ENCODE measurements at places on chromosomes 11 and 22. TPM values are rescaled to one million over a fixed set of nuclear protein-coding genes. Genes with fewer than 3 reads are reported as not detected.

The CCDC188 gene
- total RNA-seq, result 4.9 TPM

The EED gene
- total RNA-seq, result 10.2 TPM

The DEPDC7 gene
- under 0.01 TPM for total RNA-seq

The SRSF8 gene
- total RNA-seq, result 21.5 TPM

The SEZ6L gene
- not detected for total RNA-seq

The OR10A2 gene
- not detected for total RNA-seq

The RAG1 gene
- 1.0 TPM for total RNA-seq

The SNX15 gene
- 10.1 TPM for total RNA-seq

DNA sequence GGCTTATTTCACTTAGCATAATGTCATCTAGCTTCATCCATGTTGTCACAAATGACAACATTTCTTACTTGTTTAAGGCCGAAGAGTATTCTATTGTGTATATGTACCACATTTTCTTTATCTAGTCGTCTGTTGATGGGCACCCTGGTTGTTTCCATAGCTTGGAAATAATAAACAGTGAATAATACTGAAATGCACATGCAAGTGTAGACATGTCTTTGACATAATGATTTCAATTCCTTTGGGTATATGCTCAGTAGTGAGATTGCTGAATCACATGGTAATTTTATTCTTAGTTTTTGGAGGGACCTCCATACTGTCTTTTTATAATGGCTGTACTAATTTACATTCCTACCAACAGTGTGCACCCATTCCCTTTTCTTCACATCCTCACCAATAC lies 508.0 kb downstream of the NELL1 start:
- no peak for DNase-seq

GRCh38 chr11:121672630-121673487 lies 220.1 kb upstream of the SORL1-AS1 start:
- no peak for DNase-seq

GRCh38 chr11:29017941-29018340 lies 909.8 kb downstream of the METTL15 start:
- no peak for DNase-seq

- peak; percentile 21 for DNase-seq
Observed at GRCh38 chr11:66002648-66003225, 434 bp downstream of the BANF1 start.

DNA sequence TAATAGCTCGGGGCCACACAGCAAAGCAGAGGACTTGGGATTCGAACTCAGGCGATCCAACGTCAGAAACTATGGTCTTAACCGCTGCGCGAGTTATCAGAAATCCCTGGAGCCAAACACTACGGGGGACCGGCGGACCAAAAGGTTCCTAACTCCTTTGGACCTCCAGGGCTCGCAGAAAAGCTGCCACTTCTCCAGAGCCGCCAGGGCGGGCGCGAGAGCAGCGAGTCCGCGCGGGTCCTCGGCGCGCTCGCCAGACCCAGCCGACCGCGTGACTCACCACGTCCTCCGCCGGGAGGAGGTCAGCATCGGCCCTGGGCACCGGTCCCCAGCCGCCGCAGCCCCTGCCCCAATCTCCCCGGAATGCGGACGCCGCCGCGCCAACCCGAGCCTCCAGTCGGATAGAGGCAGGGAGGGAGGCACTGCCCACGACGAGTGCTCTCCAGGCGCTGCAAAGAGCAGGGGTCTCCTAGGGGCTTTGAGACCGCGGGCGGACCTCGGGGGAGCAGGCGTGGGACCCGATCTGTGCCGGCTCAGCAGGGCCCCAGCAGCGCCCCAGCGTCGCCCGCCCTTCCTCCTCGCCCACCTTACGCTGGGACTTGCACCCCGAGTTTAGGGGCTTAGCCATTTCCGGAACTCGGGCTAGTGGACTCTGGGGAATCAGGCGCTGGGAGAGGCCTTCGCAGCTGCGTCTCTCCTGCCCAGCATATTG lies 6.2 kb upstream of the ALX4 start:
- peak; percentile 33 for DNase-seq

GRCh38 chr22:47355776-47356510 lies 593.5 kb downstream of the TBC1D22A start:
- DNase-seq, result no peak

DNA sequence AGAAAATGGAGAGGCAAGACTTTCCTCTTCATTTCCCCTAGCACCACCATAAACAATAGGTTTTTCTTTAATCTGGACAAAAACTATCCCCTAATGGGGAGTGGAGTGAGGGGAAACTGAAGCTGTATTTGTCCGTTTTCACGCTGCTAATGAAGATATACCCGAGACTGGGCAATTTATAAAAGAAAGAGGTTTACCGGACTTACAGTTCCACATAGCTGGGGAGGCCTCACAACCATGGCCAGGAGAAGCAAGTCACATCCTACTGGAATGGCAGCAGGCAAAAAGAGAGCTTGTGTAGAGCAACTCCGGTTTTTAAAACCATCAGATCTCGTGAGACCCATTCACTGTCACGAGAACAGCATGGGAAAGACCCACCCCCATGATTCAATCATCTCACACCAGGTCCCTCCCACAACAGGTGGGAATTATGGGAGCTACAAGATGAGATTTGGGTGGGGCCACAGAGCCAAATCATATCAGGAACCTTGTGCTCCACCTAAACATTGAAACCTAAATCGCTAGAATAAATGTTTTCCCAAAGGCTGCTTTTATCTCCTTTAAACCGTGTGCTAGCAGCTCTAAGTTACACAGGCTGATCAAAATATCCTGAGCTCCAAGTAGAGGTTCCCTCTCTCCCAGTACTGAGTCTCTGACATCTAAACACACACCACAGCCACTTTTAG lies 4.3 kb downstream of the UBQLN3 start:
- no peak for DNase-seq

- DNase-seq, result no peak
Observed at GRCh38 chr11:130677486-130678153, 229.2 kb downstream of the ADAMTS15 start.

GRCh38 chr11:124724979-124725718 lies 14.6 kb upstream of the NRGN start:
- no peak for DNase-seq

DNA sequence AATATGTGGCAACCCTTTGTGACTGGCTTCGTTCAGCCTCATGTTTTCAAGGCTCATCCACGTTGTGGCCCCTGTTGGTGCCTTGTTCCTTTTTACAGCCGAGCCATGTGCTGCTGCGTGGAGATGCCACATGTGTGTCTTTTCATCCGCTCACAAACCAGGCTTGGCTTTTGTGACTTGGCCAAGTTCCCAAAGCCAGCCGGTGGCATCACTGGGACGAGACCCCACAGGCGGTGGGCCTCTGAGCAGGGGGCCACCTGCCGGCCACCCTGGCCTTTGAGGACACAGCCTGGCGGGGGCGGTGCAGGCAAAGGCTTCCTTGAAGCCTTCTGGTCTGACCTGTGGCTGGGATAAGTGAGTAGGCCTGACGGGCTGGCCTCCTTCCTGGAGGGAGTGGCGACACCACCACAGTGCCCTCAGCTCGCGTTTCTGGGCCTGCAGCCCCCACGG lies 10.5 kb downstream of the GRK2 start:
- peak; percentile 68 for DNase-seq

DNA sequence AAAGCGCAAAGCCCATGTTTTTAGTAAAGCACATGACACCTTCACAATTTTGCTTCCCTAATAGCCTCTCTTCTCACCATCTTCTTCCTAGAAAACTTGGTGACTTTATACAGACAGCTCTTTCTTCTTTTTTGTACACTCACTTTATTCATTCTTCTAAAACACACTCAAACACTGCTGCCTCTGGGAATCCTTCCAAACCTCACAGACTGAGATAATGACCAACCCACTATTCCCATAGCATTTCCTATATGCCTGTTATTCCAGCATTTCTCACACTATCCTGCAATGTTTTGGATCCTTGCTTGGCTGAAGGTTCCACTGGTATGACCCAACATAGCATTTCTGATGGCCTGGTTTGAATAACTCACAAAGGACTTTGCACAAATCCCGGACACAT lies 442.1 kb upstream of the CCDC90B start:
- DNase-seq, result no peak

GRCh38 chr11:130813638-130814037 lies 102.6 kb downstream of the SNX19 start:
- no peak for DNase-seq

- no peak for DNase-seq
Observed at GRCh38 chr22:32685512-32685911, 116.0 kb upstream of the TIMP3 start.

- peak; percentile 10 for DNase-seq
Observed at GRCh38 chr11:76380159-76380976, 564 bp downstream of the THAP12 start.

GRCh38 chr11:133509924-133510697 lies 22.2 kb downstream of the OPCML start:
- DNase-seq, result no peak

GRCh38 chr11:57514538-57515331 lies 767 bp downstream of the SLC43A1 start:
- no peak for DNase-seq
